ENCODE measurements at places on chromosomes 2 and 18. TPM values are rescaled to one million over a fixed set of nuclear protein-coding genes. Genes with fewer than 3 reads are reported as not detected.

GRCh38 chr2:222842491-222843174, 18.2 kb upstream of the ACSL3 start:
- H3K27ac ChIP-seq, result peak overlapping the region; percentile 90
- DNase-seq, result peak; percentile 87
- no peaks in the 10 kb centered on the region for H3K27me3 ChIP-seq
- H3K4me3 ChIP-seq, result peak overlapping the region; percentile 44
- no peaks in the 10 kb centered on the region for H3K36me3 ChIP-seq
- peaks cover 67% of the 10 kb centered on the region for H3K4me1 ChIP-seq

DNA sequence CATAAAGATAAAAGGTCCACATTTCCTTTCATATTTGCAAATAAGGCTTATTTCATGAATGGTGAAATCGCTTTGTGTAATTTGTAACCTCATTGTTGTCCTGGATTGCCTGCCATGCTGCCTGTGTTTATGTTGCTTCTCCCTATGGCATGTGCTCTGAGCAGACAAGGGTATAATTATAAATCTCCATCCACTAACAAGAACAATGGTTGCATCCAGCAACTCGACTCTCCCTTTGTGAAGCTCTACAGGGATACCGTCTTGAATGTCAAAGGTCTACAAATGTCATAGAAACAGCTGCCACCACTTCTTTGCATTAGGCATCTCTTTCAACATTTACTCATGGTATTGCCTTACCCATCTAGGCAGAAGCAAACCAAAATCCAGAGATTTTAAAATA, 209.6 kb downstream of the SLC8A1 start:
- no peak overlapping the region for H3K4me3 ChIP-seq

GRCh38 chr2:208645226-208645625, 238.6 kb downstream of the PTH2R start:
- no peaks in the 10 kb centered on the region for H3K36me3 ChIP-seq
- H3K27ac ChIP-seq, result no peak overlapping the region
- DNase-seq, result no peak
- no peak overlapping the region for H3K4me3 ChIP-seq
- no peaks in the 10 kb centered on the region for H3K27me3 ChIP-seq

DNA sequence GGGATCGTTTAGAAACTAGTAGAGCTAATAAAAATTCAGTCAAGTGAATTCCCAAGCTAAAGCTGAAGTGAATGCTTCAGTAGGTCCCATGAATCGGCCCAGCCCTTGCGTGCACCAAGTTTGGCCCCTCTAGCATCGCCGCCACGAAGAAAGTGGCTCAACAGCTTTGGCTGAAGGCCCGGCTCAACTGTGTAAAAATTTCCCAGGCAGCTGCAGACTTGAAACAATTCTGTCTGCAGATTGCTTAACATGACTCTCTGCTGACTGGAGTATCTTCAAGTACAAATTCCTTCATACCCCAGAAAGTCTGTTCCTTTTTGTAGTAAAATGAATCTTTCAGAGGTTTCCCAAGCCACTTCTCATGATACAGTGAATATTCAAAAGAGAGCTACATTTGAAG, 32.7 kb downstream of the ALMS1 start:
- H3K4me3 ChIP-seq, result no peak overlapping the region
- no peak overlapping the region for H3K27ac ChIP-seq
- no peaks in the 10 kb centered on the region for H3K4me1 ChIP-seq
- H3K36me3 ChIP-seq, result no peaks in the 10 kb centered on the region
- no peak for DNase-seq

- peak overlapping the region; percentile 75 for H3K27ac ChIP-seq
- no peaks in the 10 kb centered on the region for H3K27me3 ChIP-seq
- H3K36me3 ChIP-seq, result no peaks in the 10 kb centered on the region
- H3K4me3 ChIP-seq, result peak overlapping the region; percentile 43
Measured at GRCh38 chr2:160207804-160208654, 8.0 kb upstream of the ITGB6 start.

GRCh38 chr2:41741951-41742595, 305.7 kb upstream of the PKDCC start:
- no peaks in the 10 kb centered on the region for H3K4me1 ChIP-seq
- H3K27me3 ChIP-seq, result no peaks in the 10 kb centered on the region
- no peak for DNase-seq
- no peak overlapping the region for H3K4me3 ChIP-seq
- no peak overlapping the region for H3K27ac ChIP-seq

DNA sequence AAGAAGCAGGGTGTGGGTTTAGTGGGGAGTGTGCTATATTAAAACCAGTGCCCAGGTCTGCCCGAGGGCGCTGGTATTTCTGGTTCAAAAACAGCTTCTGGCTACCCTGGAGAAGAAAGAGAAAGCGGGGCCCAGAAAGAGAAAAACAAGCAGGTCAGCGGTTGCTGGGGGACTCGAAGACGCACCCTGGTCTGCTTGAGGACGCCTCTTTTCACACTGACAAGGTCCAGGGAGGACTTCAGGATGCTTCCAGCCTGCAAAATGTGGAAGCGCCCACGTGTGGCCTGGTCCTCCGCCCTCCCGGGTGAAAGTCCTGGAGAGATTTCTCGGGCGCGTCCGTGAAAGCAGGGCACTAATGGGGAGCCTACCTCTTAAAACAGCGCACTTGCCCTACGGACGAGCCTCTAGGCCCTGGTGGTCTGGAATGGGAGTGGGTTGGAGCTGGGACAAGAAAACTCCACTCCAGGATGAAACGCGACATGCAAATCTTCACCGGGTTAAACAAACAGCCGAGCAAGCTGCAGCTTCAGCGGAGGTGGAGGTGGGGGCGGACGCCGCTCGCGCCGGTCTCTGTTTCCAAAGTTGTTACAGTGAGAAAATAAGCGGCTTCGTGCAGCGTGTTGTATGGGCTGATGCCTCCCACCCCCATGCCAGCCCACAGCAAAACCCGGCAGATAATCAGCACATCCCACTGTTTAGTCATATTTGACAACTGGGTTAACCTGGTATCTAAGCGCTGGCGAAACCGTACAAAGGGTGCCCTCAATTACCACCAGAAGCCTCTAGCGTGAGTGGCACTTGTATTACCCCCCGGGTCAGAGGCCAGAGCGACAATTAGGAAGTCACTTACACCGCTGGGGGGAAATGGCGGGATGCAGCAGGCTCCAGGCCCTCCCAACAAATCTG, 1.1 kb upstream of the SP9 start:
- H3K27ac ChIP-seq, result no peak overlapping the region
- H3K4me1 ChIP-seq, result peaks cover 4% of the 10 kb centered on the region
- no peak for DNase-seq

DNA sequence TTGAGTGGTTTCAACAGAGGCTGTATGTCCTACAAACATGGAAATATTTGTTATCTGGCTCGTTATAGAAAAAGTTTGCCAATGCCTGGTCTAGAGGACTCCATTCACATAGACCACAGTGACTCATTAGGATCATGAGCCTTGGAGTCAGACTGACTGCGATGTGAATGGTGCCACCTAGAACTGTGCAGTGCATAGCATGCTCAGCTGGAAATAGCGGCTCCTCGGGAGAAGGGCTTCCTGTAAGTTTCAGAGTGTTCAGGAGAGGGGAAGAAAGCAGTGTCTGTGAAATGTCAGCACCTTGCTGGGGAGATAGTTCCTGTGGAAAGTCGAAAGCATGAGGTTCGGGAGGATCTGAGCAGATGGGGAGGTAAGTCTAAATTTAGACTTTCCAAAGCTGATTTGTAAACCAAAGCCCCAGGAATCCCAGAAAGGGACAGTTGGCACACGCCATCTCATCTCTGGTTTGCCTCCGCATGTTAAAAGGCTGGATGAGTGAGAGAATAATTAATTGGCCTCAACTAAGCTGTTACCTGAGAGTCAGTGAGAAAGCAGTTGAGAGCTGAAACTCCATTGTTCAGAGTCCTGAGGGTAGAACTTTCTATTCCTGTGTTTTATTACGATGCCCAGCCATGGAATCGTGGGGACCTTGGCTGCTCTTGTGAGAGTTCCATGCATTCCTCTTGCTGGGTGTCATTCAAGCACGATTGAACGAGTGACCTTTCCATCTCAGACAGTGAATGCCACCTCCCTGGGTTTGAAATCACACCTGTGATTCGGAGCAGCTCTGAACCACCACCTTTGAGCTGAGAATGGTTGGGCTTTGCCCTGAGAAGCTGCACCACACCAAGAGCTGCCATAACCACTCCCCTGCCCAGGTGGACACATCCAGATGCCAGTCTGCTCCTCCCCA, 99.5 kb downstream of the MAPK4 start:
- no peaks in the 10 kb centered on the region for H3K36me3 ChIP-seq
- H3K27me3 ChIP-seq, result no peaks in the 10 kb centered on the region
- peak; percentile 27 for DNase-seq
- H3K4me1 ChIP-seq, result no peaks in the 10 kb centered on the region

DNA sequence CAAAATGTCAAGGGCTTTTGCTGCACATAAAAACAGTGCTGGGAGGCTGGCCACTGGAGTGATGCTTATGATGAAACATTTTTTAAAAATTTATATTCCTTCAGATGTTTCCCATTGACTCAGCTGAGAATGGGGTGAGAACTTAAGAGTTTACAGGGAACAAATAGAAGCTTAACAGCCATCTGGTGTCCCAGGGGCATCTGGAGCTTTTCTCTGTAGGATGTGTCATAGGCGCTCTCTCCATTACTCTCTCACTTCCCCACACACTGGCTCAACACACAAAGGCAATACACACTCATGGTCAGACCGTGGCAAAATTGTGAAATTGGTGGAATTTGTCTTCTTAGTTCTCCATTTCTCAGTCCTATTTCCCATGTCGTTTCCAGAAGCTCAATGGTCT, 783.1 kb upstream of the LRRTM1 start:
- no peaks in the 10 kb centered on the region for H3K36me3 ChIP-seq
- DNase-seq, result no peak
- peaks cover 20% of the 10 kb centered on the region for H3K4me1 ChIP-seq
- no peaks in the 10 kb centered on the region for H3K27me3 ChIP-seq

DNA sequence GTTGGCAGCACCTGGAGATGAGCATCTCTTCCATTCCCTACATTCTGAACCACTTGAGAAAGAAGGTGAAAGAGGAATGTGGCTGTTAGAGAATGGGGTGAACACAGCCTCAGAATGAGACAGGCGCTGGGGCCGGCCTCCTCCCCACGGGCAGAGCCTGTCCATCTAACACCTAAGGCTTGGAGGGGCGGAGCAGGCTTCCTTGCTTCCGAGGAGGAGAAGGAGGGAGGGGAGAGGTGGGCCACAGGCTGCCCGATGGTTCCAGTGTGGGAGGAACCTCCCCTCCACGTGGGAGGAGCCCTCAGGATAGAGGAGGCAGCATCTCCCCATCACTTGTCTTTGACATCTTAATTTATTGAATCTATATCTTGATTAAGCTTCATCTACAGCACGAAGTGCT, 68.6 kb downstream of the CIB4 start:
- no peaks in the 10 kb centered on the region for H3K36me3 ChIP-seq
- H3K4me1 ChIP-seq, result no peaks in the 10 kb centered on the region
- DNase-seq, result no peak
- peaks cover 61% of the 10 kb centered on the region for H3K27me3 ChIP-seq

- no peaks in the 10 kb centered on the region for H3K27me3 ChIP-seq
- no peak overlapping the region for H3K27ac ChIP-seq
- no peak for DNase-seq
- no peak overlapping the region for H3K4me3 ChIP-seq
- peaks cover 19% of the 10 kb centered on the region for H3K4me1 ChIP-seq
- H3K36me3 ChIP-seq, result no peaks in the 10 kb centered on the region
Measured at GRCh38 chr2:43109261-43109743, 117.1 kb downstream of the ZFP36L2 start.

DNA sequence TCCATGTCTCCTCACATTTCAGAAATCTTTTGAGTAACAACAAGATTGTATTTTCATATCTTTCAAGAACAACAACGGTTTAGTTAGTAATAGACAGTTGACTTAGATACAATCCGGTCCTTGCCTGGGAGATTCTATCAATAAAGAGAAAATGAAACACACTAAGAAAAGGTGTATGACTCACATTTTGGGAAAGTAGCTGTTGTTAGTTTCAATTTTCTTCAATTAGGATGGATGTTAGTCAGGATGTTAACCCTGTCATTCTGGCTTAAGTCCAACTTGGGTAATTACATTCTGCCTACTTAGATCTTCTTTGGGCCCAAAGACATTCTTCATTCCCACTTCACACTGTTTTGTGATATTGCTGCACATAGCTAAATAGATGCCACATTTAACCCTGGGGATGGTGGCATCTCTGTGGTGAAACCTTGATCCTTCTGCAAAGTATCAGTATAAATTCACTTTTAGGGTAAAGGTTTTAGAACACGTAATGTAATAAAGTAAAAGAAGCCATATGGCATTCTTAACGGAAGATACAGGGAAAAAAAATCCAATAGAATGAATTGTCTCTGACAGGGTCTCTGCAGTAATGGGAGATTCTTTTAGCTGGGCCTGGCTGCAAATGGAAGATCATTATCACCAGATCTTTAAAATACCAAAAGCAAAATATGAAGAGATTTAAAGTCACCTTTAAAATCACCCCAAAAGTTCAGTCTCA, 365.5 kb downstream of the FIGN start:
- no peaks in the 10 kb centered on the region for H3K27me3 ChIP-seq
- H3K4me1 ChIP-seq, result no peaks in the 10 kb centered on the region
- DNase-seq, result no peak
- H3K36me3 ChIP-seq, result no peaks in the 10 kb centered on the region

DNA sequence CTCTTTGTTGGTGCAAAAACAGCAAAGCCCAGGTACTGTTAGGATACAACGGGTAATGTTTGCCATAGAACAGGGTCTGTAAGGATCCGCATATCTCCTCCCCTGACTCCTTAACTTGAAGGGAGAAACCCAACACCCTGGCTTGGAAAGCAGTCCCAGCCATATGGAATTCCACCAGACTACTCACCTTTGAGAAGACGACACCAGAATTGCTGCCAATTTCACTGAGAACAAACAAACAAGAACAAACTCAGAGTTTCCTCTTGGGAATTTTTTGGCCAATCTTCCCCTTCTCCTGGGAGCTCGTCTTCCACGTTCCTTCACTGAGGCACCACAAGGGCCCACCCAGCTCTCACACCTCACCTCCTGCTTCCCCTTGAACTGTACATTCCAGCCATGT, 29.2 kb downstream of the CAPN14 start:
- H3K4me3 ChIP-seq, result no peak overlapping the region
- no peak overlapping the region for H3K27ac ChIP-seq
- peaks cover 10% of the 10 kb centered on the region for H3K27me3 ChIP-seq

DNA sequence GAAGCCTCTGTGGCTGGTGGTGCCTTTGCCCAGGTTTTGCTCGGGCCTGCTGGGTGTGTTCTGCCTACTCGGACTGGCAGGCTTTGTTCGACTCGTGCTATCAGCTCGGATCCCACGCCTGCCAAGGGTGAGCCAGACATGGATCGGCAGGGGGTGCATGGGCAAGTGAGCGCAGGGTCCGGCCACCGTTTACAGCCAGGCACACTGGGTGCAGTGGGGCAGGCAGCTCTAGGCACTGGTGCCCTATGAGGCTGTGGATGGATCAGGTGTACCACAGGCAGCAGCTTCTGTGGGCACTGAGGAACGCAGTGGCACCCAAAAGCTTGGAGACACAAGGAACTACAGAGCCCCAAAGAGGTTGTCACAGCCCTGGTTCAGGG, 25.6 kb downstream of the MARCHF7 start:
- no peaks in the 10 kb centered on the region for H3K27me3 ChIP-seq
- no peak for DNase-seq
- no peaks in the 10 kb centered on the region for H3K4me1 ChIP-seq
- H3K4me3 ChIP-seq, result no peak overlapping the region

Gene LIMS2
- total RNA-seq, result 4.6 TPM

Gene SCN9A
- total RNA-seq, result 7.0 TPM

Gene SP100
- total RNA-seq, result 42.5 TPM

Gene IFIH1
- 7.8 TPM for total RNA-seq

Gene MAP3K19
- total RNA-seq, result not detected

Gene VAMP8
- total RNA-seq, result 141 TPM

Gene REG3G
- not detected for total RNA-seq

Gene CRYGC
- total RNA-seq, result not detected

Gene LIMS3
- total RNA-seq, result 0.26 TPM

Gene HOXD9
- total RNA-seq, result not detected

Gene NCOA1
- total RNA-seq, result 8.2 TPM

Gene MARCHF4
- total RNA-seq, result 1.9 TPM

Gene EVX2
- total RNA-seq, result not detected

Gene CHN1
- 9.2 TPM for total RNA-seq

Gene REG1B
- total RNA-seq, result not detected

Gene WNT10A
- 0.40 TPM for total RNA-seq

Measured in PC-3 (cell line).